ENCODE measurements at places on chromosomes 12 and 14.

DNA sequence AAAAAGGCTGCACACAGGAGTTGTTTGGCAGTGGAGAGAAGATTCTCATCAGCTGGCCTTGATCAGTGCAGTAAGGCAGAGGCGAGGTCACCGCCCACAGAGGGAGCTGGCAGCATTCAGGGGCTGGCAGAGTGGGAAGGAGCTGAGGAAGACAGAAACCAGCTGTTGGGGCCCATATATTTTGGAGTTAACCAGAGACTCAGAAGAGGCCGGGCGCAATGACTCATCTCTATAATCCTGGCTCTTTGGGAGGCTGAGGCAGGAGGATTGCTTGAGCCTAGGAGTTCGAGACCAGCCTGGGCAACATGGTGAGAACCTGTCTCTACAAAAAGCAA lies 17.7 kb downstream of the SMCO2 start:
- ATAC-seq = no peak

GRCh38 chr12:69738351-69739286 lies at the start of gene RAB3IP:
RAB3IP (plus strand) TSS chr12:69738860; CDS start chr12:69755409, 16,549 bp downstream.
- ATAC-seq = peak; percentile 98

DNA sequence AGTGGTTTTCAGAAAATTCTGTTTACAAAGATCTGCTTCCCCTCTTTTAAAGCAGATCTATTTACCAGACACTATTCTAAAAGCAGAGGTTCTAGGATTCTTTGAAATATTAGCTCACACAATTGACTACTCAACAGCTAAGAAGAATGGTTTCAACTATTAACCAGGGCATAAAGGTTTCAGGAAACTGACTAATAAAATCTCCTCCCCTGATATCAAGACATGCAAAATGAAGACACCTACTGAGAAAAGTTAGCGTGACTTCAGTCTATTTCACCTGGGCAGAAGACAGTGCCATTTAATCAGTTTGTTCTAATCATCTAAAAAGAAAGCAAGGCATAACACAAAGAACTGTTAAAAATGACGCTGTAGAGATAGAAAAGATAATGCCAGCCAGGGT lies 22.2 kb downstream of the DAD1 start:
- ATAC-seq = no peak

GRCh38 chr12:65948320-65949008 lies 124.2 kb downstream of the HMGA2 start:
- peak; percentile 75 for ATAC-seq

- ATAC-seq = no peak
Observed at GRCh38 chr12:71626098-71626497, 37.5 kb downstream of the ZFC3H1 start.

DNA sequence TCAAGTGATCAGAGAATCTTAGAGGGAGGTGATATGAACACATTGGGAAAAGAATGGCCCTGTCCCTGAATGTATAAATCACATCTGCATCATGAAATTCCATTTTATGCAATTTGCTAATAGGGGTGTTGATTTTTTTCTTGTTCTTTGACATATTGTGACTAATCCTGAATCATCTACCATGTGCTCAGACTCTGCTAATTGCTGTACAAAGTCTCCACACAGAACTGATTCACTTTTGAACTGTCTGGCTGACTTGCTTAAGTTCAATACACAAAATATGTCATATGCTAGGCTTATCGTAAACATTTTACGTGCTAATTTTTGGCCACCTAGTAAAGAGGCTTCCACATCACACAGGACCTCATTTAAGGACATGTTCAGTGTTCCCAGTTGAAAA lies 2.6 kb downstream of the TMEM132D start:
- ATAC-seq = no peak

DNA sequence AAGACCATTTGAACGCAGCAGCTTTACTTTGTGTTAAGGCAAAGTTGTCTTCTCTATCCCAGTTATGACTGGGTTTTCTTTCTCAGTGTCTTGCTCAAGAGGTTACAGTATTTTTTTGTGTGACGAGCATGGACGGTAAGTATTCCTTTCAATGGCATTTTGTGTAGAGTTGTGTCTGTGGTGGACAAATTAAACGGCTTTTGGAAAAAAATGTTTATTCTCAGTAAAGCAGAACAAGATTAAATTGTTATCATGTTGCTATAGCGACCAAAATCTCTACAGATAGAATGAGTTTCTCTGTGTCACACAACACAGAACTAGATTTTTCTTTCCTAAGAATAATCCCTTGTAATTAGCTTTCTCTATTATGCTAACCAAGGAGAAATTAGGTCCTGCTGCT lies 417.1 kb downstream of the AEBP2 start:
- no peak for ATAC-seq

- ATAC-seq = no peak
Observed at GRCh38 chr14:28770630-28771029, 4.0 kb downstream of the FOXG1 start.

DNA sequence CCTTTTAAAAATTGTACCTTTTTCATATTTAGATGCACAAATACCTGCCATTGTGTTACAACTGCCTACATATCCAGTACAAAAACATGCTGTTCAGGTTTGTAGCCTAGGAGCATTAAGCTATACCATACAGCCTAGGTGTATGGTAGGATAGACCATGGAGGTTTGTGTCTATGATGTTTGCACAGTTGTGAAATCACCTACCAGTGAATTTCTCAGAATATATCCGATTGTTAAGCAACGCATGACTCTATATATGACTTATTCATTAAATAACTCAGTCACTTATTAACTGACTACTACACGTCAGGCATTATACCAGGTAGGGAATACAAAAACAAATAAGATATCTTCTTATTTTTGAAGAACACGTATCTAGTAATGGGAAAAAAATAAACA lies 26.2 kb upstream of the ETNK1 start:
- peak; percentile 44 for ATAC-seq

All from esophagus mucosa (tissue), 1 donor.